ENCODE measurements at places on chromosomes 2 and 18.

- DNase-seq, result no peak
These were observed 269.3 kb upstream of the SIX2 start for GRCh38 chr2:45278365-45279078.

DNA sequence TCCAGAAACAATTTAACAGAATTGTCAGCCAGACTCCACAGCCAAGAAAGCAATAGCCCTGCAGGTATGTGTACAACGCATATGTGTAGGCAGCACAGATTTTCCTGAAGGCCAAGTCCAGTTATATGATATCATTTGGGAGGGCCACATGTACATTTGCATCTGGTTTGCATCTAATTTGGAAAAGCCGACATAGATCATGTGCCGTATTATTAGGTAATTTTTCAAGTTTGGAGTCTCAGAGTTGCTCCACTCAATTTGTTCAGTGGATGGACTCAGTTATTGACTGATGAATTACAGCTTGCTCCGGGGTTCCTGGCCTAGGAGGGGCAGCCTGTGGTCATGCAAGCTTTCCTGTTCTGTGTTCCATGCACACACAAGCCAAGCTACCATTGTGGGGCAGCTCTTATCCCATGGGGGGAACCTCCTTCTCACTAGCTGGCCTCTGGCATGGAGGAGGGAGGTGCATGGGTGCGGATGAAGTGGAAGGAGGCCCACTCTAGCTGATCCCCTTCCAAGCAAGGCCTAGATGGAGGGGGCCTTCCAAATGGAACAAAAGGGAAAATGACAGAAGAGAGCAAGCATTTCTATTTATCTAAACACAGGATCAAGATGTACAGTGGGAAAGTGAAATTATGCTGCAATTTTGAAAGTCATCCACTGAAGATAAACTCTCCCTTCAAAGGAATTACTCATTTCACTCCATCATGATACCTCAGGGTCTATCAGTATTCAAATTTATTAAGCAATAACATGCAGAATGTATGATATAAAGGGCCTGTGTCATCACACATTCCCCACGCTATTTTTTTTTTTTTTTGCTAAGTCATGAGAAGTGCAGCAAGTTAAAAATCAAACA, 202.6 kb upstream of the SMAD2 start:
- DNase-seq, result no peak

DNA sequence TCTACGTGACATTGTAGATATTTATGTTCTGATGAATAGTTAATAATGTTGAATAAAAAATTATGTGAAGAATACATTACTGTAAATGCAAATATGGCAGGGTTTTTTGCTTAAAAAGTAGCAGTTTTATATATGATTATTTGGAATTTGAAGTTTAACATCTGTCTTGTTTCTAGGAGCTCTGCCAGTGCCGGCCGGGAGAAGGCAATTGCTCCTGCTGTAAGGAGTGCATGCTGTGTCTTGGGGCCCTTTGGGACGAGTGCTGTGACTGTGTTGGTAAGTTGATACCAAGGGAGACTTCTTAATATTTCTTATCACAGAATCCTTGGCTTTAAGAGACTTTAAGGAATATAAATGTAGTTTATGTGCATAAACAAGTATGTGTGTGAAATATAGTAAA, 25.2 kb downstream of the TWSG1 start:
- no peak for DNase-seq

DNA sequence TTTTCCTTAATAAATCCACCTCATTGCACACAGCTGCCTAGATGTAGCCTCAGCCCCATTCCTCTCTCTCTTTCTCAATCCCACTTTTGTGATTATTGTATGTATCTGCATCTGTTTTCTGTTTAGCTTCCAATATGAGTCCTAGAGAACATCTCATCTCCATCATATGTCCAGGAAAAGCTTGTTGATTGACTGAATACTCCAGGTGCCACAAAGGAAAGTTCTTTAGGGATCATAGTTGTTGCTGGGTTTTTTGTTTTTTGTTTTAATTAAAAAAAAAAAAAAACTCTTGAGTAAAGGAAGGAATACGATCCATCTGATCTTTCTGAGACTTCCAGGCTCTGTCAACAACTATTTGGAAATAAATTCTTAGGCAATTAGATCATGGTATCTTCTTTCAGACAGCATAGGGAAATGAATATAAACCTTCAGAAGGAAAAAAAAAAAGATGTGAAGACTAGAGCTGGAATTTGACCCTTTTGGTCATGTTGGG, 42.5 kb downstream of the KIAA2012 start:
- no peak for DNase-seq

GRCh38 chr18:50131591-50131990, 63.4 kb downstream of the MYO5B start:
- DNase-seq, result no peak

- peak; percentile 94 for DNase-seq
These were observed at the start of gene IAH1 for GRCh38 chr2:9474361-9475057. TSS of gene IAH1 (plus strand) at chr2:9474551. CDS start at chr2:9474567, 16 bp downstream.

GRCh38 chr2:144190908-144191605, 328.9 kb downstream of the ZEB2 start:
- no peak for DNase-seq

DNA sequence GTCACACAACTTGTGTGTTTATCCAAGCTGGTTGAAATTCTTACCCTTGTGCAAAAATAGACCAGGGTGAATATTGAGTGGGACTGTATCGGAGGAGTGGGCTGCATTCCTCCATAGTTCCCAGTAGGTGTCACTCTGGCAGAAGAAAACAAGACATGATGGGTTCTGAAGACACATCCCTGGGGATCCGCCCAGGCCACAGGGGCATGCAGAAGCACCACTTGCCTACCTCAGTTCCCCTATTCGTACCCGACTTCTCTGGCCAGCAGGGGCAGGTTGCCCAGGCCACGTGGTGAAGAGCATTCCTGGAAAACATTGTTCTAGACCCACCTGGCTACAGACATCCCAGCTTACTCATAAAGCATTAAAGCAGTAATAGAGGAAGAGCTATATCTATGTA, 168.2 kb downstream of the FAM210A start:
- DNase-seq, result peak; percentile 38

GRCh38 chr2:175461839-175462238, 280.3 kb upstream of the ATP5MC3 start:
- no peak for DNase-seq

DNA sequence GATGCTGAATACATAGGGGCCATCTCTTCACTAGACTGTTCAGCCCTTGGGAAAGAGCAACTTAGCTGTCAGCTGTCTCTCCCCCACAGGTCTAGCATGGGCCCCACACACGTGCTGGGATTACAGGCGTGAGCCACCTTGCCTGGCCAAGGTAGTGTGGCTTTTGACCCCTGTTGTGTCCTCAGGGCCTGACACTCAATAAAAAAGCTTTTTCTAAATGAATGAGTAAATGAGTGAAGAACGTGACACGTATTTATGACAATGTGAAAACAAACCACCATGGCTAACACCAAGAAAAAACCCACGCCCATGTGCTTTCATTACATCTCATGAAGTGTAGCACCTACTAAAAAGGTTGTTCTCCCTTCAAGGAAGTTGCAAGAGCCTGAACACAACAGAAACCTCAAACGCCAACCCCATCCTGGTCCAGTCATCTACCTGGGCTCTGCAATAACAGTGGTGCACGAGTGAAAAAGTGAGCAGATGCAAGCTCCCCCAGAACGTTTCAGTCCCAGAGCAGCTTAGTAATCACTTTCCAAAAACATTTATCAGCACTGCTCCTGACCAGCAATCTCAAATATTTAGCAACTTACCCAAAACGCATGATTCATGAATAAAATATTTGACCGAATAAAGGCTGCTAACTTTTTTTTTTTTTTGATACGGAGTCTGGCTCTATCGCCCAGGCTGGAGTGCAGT, 3.4 kb downstream of the WDFY1 start:
- no peak for DNase-seq

- DNase-seq, result no peak
These were observed 109.8 kb downstream of the ADCYAP1 start for GRCh38 chr18:1014509-1014908.

DNA sequence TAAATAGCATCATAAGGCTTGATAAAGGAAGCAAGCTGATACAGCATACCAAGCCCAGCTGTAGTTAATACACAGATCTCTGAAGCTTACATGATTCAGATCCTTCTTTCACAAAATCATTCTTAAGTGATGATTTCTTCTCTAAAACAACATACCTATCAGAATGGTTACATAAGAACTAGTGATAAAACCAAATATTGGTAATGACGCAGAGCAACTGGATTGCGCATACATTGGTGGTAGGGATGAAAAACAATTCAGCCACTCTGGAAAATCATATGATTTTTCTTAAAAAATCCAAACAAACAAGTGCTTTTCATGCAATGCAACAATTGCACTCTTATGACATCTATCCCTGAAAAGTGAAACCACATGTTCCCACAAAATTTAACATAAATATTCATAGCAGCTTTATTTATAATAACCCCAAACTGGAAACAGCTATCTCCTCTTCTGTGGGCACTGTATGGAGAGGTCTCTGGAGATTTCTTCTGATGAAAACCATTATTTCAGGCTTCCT, 153.6 kb upstream of the DSEL start:
- no peak for DNase-seq

DNA sequence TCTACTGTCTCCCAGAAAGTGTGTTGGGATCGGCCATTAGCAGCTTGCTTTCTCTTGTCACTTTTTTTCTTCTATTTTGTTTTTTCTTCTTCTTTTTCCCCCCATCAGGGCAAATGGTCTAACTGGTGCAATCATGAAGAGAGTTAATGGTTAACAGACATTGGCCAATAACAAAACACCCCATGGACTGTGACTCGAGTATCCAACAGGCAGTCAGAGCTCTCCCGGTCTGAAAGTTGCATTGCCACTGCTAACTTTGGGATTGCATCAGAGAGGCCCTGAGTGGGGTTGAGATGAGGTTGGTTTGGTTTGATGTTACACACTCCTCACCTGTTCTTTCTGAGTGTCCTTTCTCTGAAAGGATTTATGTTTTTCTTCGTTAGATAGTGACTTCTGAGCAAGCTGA, 12.9 kb upstream of the SNORC start:
- DNase-seq, result no peak

DNA sequence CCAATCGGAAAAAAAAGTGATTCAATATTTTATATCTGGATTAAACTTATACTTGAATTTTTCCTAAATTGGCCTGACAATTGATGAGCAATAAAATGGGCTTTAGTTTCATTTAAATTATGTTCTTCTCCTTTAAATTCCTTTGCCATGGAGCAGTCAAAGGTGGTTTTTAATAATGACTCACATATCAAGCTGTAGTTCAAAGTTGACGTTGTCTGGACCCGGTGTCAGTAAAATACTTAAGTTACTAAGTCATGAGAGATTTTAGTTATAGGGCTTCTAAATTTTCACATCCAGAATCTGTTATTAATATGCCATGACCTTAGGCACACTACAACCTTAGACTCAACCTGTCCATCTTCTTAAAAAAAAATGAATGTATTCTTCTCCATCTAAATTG, 62.5 kb downstream of the CDH2 start:
- DNase-seq, result no peak

DNA sequence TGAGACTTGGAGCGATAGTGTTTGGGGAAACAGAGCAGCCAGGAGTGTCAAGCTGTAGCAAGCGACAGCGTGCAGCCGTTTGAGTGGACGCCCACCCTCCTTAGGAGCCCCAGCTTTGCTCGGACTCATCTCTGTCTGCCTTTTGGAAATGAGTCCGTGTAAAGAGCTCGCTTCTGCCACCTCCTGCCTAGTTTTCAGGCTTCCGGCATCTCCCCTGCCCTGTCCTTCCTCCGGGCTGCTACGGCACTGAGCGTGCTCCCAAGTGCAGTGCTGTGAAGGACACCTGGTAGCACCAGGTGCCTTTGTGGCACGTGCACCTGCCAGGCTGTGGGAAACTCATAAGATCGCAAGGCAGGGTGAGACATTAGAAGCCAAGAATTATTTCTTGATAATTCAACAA, 117.1 kb downstream of the RNF144A start:
- DNase-seq, result peak; percentile 27

DNA sequence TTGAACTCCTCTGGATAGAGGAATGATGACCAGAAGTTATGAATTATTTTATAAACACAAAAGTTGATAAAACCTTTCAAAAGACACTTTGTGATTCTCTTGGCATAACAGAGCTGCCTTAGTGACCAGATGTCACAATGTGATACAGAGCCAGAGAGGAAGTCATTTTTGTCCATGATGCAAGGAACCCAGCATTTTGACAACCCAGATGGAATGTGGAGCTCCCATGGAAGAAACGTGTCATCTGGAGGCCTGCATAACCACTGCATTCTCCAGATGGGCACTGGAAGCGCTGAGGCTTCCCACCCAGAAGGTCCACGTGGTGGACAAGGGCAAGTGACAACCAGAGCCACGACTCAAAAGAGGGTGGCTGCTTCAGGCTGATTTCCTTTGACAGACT, 30.1 kb downstream of the HRH4 start:
- no peak for DNase-seq

DNA sequence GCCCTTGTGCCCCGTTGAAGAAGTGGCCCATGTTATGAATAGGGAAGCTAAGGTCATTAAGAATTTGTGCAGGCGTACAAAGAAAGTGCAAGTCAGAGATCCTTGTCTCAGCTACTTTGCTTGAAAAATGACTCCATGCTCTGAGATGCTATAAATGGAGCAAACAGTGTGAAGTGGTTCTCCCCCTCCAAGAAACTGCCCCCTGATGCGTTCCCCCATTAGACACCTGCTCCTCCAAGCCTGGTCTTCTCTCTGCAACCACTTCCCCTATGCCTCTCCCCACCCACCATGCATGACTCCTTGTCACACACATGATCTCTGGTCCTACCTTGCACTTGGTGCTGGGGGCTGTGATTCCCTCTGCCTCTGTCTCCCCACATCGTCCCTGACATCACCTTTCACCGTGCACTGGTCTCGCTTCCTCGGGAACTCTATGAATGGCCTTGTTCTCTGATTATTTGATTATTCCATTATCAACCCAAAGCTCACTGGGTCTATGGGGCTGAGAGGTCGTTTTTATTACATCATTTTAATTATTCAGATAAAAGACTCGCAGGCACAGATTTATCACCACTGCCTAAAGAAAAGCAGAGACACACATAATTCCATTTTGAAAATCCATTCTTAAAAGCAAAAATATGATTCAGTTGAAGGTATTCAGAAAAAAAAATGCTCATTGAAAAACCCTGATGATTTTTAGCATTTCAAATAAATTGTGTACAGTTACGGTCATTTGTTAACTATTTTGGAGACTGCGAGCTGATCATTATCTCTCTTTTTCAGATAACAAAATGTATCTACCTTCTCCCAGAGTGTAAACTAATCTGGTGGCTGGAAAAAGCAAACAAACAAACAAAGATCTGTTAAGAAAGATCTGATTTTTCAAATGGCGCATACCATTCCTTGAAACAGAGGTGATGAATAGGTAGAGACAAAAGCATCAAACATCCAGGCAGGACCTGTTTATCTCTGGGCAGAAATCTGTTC, 294.9 kb downstream of the SOX11 start:
- DNase-seq, result no peak

- DNase-seq, result no peak
These were observed 1403.6 kb downstream of the SUCLG1 start for GRCh38 chr2:83055376-83056010.

GRCh38 chr18:22088029-22088428, 81.4 kb upstream of the GATA6 start:
- DNase-seq, result no peak

DNA sequence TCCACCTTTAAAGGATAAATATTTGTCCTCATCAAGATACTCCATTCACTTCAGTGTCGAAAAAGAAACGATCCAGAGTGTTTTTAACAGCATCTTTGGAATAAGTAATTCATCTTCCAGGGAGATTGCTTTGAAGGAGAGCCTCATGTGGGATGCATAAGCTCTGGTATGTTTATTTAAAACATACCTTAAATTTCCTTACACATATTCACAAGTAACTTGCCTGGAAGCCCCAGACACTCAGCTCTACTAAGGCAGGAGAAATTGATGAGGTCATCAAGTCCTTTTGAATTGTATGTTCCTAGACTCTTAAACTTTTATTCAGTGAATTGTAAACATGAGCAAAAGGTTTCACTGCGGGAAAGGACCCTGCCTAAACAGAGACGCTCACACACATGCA, 103.0 kb downstream of the CDK15 start:
- DNase-seq, result no peak
